ENCODE measurements at places on chromosomes 11 and 22.
A peak's percentile ranks its signal among the peaks of the same experiment; 100 is the strongest.

DNA sequence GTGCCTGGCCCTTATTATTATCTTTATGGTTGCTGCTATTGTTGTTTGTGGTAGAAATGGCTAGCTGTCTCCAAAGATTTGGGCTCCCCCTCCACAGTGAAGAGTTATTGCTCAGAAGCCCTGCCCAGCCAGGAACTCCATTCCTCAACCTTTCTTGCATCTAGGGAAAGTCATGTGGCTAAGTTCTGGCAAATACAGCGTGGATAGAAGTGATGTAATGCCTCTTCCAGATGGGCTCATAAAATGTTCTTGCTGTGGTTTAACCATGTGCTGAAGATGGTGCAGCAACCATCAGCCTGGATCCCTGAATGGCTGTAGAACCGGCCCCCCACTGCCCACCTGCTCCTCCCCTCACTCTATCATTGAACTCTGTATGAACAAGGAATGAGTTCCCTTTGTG, 203.5 kb upstream of the E2F8 start:
- DNase-seq, result no peak

DNA sequence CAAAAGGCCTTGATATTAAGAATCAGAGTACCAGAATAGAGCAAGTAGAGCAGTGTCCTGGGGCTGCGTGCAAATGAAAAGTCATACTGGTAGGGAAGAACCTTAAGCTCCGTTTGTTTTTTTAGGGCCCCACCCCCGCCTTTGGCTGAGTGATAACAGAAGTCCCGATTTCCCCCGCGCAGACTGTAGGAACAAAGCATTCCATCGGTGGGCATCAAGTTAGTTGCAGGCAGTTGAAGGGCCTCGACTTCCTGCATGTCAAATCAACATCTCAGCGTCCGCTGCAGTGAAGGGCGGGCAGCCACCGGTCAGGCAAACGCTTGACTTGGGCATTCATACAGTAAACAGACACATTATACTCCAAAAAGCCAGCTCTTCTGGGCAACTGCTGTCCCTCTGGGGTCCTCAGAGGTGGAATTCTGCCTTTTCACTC, 11.7 kb downstream of the LRP4 start:
- DNase-seq, result no peak

GRCh38 chr11:123521930-123522329, 91.9 kb downstream of the GRAMD1B start:
- DNase-seq, result no peak

DNA sequence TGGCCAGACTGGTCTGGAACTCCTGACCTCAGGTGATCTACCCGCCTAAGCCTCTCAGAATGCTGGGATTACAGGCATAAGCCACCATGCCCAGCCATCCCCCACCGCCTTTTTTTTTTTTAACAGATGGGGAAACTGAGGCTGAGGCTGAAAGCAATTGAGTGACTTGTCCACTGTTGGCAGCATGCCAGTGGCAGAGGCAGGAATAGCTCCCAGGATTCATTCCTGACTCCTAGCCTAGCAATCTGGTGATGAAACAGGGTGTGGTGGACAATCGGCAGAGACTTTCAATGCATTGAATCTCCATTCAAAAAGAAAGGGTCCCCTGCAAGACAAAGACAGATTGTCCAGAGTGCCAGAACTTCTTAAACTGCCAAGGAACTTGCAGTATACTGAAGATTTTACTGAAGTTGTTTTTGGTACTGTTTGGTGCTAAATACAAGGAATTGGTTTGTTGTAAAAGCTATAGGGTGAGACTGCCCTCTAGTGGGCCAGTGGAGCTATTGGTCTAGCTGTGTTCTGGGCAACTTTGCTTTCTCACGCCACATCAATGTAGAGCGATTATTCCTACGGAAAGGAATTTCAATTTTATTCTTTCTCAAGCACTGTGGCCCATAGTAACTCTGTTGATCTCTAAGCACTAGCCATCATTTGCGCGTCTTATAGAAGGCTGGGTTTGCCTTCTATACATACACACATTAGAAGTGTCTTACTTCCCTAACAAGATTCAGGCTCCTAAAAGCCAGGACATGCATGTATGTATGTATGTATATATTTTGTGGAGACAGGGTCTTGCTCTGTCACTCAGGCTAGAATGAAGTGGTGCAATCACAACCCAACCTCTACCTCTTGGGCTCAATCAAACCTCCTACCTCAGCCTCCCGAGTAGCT, 21.0 kb downstream of the C22orf31 start:
- peak; percentile 55 for DNase-seq

DNA sequence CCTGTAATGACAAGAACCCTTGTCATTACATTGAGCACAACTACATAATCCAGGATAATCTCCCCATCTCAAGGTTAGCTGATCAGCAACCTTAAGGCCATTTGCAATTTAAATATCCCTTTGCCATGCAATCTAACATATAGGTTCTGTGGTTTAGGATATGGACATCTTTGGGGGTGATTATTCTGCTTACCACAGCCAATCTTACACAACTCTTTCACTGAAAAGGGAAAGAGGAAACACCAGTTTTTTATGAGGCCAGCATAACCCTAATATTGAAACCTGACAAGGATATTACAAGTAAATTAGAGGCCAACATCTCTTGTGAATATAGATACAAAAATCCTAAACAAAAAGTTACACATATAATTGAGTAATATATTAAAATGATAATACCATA, 78.5 kb downstream of the CYP2R1 start:
- DNase-seq, result no peak

DNA sequence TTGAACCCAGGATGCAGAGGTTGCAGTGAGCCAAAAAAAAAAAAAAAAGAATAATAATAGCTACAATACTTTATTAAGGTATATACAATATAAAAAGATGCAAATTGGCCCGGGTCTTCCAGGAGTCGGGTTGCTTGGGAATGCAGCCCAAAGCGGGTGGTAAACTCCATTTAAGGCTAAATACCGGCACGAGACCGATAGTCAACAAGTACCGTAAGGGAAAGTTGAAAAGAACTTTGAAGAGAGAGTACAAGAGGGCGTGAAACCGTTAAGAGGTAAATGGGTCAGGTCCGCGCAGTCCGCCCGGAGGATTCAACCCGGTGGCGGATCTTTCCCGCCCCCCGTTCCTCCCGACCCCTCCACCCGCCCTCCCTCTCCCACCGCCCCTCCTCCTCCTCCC, 143.3 kb downstream of the DLG2 start:
- DNase-seq, result no peak

GRCh38 chr22:32796865-32797573, 4.5 kb upstream of the TIMP3 start:
- DNase-seq, result peak; percentile 11

GRCh38 chr11:44865866-44866272, 84.8 kb downstream of the TP53I11 start:
- DNase-seq, result no peak

- no peak for DNase-seq
Measured at GRCh38 chr11:77467233-77467632, 6.7 kb downstream of the PAK1 start.

Measured in CD8-positive, alpha-beta memory T cell (primary cell).